ENCODE measurements at places on chromosomes 6 and 20.

- DNase-seq = peak; percentile 62
Observed at GRCh38 chr6:158405933-158406332, 93.7 kb downstream of the TULP4 start.

- no peak for DNase-seq
Observed at GRCh38 chr6:115091461-115091860, 748.6 kb upstream of the HS3ST5 start.

- DNase-seq = no peak
Observed at GRCh38 chr6:85864453-85865401, 222.0 kb upstream of the SYNCRIP start.

DNA sequence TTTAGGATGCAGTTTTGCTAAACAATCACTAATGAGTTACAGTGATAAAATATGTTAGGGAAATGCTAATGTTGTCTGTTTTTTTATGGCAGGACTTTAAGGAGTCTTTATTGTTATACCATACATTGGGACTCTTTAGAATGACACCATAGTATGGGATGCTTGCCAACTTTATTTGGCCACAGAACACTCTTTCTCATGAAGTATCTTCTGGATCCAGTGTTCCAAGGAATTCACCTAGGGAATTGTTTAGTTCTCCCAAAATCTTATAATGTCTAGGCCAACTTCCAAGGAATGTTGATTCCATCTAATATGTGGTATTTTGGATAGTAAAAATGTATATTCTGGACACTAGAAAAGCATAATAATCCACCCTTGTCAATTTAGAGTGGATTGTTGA, 3.3 kb downstream of the RIN2 start:
- DNase-seq = no peak

DNA sequence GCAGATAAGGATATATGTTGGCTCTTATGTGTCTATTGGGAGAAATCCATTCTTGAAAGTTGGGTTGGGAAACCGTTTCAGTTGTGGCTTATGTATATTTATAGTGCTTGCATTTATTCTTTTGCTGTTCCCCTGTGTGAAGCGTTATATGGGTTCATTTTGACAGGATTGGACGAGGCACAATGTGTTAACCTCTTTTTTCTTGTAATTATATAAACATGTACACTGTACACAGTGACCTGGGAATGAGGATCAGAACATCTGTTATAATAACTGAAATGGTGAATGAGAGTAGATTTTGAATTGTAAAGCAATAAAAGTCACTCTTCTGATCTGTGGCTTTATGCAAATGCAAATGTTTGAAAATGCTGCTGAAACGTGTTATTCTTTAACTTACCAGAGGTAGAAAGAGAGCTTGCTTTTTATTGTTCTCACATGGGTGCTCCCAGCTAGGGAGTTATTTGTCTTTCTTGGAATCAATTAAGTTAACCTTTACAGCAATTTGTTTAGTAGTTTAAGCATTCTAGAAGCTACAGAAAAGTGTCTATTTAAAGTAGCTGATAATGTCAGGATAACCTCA, 213.7 kb downstream of the GRIK2 start:
- DNase-seq = no peak

- DNase-seq = no peak
Observed at GRCh38 chr6:144909753-144910285, 624.7 kb downstream of the UTRN start.

DNA sequence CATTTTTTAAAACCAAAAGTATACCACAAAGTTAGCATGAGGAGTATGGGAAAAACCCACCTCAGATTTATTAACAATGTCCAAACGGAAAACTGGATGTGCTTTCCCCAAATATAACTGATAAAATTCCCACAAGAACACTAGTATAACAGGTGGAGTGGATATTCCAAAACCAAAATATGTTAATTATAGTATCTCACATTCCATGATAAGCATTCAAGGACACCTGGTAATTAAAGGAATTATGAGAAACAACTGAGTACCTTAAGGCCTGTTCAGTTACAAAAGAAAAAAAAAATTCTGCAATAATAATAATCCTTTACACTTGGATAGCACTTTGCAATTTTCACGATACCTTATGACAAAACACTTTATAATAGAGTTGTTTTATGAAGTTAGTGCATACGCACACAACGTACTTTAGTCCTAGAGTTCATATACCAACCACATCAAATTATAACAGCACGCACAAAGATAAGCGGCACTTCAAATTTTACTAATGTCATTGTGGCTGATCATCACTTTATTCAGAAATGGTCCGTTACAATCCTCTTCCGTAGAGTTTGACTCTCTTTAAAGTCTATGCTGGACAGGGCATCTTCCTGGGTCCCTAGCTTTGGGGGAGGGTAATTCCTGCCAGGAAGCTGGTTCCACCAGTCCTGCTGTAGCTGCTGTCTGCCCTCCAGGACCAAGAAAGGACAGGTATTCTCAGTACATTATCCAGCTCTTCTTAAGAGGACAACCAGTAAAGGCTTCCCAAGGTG, 1.7 kb downstream of the CDK19 start:
- no peak for DNase-seq

DNA sequence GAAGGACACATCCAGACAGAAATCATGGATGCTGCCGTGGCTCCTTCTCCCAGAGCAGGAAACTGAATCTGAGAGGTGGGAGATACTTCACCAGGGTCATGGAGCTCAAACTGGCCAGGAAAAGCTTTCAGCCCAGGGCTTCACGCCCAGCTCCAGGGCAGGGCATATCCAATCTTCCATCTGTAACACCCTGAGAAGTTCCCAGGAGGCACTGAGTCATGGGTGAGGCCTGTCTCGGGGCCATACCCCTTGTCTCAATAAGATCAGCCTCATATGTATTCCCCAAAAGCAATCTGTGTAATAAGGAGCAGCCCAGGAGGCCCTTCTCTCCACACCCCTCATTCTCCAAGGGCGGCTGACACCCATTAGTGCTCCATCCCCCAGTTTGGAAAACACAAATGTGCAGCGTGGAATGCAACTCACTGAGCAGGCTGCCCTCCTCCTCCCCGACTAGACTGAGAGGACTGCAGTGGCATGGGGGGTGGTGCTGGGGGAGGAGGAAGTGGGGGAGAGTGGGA, 439.3 kb upstream of the SULF2 start:
- no peak for DNase-seq

- DNase-seq = no peak
Observed at GRCh38 chr6:105593056-105593690, 190.3 kb upstream of the PREP start.

GRCh38 chr20:45951925-45952834, 17.7 kb downstream of the PCIF1 start:
- DNase-seq = no peak

- DNase-seq = no peak
Observed at GRCh38 chr6:97078791-97079190, 154.3 kb downstream of the KLHL32 start.

- DNase-seq = no peak
Observed at GRCh38 chr6:40543146-40543545, 44.0 kb downstream of the LRFN2 start.

GRCh38 chr6:1581120-1581991, 28.4 kb upstream of the FOXC1 start:
- DNase-seq = no peak

- no peak for DNase-seq
Observed at GRCh38 chr6:166584155-166584554, 2.3 kb downstream of the RAMACL start.

DNA sequence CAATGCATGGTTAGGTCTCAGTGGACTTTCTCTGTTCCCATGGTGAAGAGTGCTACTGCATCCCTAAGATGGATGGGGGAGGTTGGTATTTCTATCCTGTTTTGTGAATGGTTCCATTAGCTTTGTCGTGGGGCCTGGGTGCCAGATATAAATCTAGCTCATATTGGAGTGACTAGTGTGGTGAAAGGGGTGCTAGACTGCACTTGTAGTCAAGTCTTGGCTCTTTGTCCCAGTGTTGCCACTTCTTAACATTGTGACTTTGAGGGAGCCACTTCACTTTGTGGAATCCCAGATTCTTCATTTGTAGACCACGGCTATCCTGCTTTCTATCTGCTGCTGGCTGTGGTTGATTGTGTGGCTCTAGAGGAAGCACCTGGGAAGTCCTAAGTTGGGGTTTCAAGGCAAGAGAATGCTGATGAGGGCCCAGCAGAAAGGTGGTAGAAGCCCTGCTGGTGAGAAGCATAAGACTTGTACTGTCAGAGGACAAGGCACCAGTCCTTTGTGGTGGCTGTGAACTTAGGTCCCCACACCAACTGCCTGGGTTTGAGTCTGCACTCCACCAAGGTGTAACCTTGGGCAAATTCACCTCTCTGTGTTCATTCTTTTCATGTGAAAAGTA, 44.1 kb downstream of the VAPB start:
- no peak for DNase-seq

Measured in NCI-H2029 (cell line).